ENCODE measurements at places on chromosomes 3 and 15.

DNA sequence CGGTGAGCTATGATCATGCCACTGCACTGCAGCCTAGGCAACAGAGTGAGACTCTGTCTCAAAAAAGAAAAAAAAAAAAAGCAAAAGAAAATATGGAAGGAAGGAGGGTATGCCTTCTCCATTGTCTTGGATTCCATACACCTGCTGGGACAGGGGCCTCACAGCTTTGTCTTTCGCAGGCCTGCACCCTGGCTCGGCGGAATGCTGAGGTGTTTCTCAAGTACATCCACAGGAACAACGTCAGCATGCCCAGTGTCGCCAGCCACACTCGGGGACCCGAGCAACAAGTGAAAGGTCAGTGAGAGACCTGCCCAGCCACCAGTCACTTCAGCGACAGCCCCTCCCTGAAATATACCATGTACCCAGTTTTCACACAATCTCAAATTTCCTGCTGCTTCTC lies 288.5 kb upstream of the UMPS start:
- no peak for ATAC-seq

DNA sequence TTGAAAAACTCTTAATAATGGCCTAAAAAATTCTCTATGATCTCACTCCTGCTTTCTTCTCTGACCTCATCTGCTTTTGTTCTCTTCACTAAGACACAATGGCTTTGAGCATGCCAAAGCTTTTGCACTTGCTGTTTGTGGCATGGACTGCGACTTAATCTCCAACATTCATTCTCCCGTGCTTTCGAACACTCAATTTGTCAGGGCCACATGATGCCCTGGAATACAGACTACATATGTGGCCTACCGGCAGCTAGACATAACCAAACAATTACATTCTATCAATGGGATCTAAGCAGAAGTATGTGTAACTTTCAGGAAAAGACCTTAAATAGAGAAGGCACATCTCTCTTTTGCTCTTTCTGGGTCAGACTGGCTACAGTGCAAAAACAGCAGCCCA lies 506.5 kb downstream of the MAGI1 start:
- no peak for ATAC-seq

GRCh38 chr3:12300137-12300536 lies 11.3 kb downstream of the PPARG start:
- ATAC-seq, result peak; percentile 25

DNA sequence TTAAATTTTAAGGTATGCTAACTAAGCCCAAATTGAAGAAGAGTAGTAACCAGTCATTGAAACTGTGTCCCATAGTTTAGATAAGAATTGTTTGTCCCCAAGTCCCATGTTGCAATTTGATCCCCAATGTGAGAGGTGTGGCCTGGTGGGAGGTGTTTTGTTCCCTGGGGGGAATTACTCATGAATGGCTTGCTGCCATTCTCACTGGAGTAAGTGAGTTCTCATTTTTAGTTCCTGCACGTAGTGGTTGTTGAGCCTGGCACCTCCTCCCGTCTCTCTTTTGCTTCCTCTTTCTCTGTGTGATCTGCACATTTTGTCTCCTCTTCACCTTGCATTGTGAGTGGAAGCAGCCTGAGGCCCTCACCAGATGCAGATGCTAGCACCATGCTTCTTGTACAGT lies 1271.0 kb downstream of the NSUN3 start:
- ATAC-seq, result no peak

- no peak for ATAC-seq
These were observed 675 bp upstream of the CYP11A1 start for GRCh38 chr15:74368121-74368520.

DNA sequence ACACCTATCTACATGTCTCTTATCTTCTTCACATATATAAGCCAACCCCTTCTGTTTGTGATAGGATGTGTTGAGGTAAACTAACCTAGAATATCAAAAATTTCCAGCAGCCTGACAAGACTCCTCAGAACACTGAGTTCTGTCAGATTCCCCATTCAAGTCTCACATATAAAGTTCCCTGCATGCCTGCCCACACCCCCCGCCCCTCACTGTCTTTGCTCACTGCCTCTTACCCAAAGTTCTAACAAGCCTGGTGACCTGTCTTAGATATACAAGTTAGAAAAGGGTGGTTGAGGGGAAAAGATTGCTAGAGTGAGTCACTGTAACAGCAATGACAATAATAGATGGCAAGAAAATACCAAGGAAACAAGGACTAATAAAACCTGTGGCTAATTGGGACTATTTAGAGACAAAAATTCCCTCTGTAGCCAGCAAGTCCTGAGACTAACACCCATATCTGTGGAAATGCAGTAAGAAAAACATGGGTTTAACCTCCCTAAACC lies 40.1 kb downstream of the FBXO22 start:
- no peak for ATAC-seq

DNA sequence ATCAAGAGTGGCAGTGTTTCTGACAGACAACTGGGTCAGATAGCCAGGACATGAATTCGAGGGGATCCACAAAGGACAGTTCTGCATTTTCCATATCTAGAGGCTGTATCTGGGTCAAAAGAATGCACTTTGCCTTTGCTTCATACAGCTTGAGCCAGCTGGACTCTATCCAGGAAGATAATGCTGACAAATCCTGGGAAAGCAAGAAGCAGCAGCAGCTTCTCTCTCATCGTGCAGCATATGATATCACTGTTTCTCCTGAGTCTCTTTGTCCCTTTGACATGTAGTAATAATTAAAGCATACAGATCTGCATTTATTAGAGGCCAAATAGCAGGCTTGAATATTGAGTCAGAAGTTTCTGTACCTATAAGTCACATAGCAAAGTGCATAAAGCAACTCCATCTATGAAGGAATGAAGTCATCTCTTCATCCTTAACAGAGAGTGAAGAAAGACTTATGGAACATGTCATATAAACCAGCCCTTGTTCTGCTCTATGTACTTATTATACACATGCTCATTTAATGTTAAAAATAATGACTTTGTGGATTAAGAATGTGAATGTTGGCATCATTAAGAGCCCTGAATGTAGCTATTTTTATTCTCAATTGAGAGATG lies 236.8 kb upstream of the GBE1 start:
- no peak for ATAC-seq

DNA sequence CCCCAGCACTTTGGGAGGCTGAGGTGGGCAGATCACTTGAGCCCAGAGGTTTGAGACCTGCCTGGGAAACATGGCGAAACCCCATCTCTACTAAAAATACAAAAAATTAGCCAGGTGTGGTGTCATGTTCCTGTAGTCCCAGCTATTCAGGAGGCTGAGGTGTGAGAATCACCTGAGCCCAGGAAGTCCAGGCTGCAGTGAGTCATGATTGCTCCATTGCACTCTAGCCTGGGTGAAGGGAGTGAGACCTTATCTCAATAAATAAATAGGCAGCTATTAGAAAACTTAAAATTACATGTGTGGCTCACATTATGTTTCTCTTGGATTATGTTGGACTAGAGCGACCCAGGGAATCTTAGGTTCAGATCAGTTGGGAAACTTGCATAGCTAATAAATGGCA lies 69.7 kb downstream of the RPLP1 start:
- ATAC-seq, result no peak

GRCh38 chr3:75768303-75769017 lies 16.9 kb downstream of the ZNF717 start:
- ATAC-seq, result no peak

GRCh38 chr3:191328962-191329653 lies at the start of gene CCDC50:
Gene CCDC50 (plus strand): TSS chr3:191329394. CDS start chr3:191329675, 281 bp downstream.
- peak; percentile 88 for ATAC-seq

- no peak for ATAC-seq
These were observed 3.1 kb upstream of the RAD54L2 start for GRCh38 chr3:51535146-51536019.

DNA sequence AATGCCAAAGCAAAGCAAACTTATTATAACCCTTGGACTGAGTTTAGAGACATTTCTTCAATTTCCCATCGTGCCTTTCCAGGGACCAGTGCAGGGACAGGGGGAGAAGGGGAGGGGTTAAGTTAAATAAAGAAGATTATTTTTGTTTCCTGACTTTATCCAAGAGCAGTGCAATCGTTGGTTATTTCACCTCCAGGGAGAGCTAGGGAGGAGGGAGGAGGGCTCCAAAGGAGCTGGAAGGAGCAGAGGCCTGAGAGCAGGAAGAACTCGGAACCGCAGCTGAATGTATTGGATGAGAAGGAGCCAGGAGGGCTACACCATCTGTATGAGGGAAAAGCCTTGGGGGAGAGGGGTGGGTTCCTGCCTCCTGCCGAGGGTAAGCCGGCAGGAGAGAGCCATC lies 20.7 kb downstream of the HAPLN3 start:
- no peak for ATAC-seq

DNA sequence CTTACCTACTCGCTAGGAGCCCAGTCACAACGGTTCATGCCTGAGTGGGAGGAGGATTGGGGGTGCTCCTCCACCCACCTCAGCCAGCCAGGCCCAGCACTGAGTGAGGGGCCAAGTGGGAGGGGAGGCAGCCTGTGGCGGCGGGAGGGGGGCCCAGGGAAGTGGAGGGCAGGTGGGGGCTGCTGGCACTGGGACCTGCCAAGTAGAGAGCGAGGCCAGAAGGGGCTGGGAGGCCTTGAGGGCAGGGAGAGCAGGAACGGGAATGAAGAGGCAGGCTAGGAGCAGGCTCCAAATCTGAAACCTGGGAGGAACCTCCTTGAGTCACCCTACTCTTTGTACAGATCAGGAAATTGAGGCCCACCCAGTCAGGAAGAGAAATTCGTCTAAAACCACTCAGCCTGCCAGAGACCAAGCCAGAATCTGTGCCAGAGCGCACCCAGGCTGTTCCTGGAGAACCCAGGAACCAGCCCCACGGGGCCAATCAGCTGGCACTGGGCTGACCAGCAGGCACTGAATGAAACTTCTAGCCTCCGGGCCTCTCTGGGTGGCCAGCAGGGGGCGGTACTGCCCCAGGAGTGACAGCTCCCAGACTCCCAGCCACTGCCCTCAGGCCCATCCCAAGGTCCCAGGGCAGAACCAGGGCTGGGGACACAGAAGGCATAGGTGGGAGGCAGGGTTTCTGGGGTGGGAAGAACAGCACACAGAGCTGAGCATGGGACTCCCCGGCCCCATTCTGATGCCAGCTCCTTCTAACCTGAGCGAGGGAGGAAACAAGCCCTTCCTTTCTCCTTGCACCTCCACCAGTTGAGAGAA lies 14.8 kb upstream of the CYP11A1 start:
- peak; percentile 67 for ATAC-seq

- ATAC-seq, result no peak
These were observed 73.3 kb downstream of the ATP13A4 start for GRCh38 chr3:193481436-193481835.

DNA sequence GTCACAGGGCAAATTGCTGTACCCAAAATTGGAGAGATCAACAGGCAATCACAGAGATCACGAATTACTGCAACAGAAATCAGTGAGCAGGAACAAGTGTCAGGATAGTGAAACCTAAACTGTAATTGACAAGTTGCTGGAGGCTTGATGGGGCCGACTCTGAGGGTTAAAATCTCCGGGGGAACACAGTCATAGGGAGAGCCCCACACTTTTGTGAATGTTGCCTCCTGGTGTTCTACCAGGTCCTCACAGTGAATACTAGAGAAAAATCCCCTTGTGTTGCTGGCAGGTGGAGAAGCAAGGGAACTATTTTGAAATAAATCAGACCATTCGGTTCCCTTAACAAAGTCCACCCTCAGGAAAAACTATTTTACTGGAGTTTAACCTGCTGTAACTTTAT lies 697.5 kb upstream of the CBLB start:
- ATAC-seq, result no peak

GRCh38 chr3:37114251-37115145 lies 59.9 kb downstream of the LRRFIP2 start:
- ATAC-seq, result no peak

- no peak for ATAC-seq
These were observed 8.8 kb upstream of the EXOG start for GRCh38 chr3:38487323-38487722.

GRCh38 chr3:17584066-17584465 lies 158.4 kb downstream of the TBC1D5 start:
- ATAC-seq, result no peak

- ATAC-seq, result peak; percentile 33
These were observed 397.6 kb downstream of the FOXP1 start for GRCh38 chr3:71185733-71186455.

DNA sequence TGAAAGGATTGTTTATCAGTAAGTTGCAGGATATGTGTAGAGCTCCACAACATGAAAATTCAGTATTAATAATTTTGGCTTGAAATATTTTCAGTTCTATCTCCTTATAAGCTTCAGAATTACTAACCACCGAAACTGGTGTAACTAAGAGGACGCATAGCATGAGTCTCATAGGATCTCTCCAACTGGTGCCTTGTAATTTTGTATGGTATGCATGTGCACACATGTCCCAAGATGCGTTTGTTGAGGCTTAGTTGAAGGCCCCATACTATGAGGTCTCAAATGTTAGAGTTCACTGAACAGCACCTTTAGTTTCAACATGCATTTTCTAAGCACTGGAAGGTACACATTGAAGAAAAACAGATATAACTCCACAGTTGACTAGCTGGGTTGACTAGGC lies 195.4 kb downstream of the TP63 start:
- peak; percentile 19 for ATAC-seq

GRCh38 chr3:186418671-186419145 lies 56.7 kb upstream of the DGKG start:
- ATAC-seq, result no peak

DNA sequence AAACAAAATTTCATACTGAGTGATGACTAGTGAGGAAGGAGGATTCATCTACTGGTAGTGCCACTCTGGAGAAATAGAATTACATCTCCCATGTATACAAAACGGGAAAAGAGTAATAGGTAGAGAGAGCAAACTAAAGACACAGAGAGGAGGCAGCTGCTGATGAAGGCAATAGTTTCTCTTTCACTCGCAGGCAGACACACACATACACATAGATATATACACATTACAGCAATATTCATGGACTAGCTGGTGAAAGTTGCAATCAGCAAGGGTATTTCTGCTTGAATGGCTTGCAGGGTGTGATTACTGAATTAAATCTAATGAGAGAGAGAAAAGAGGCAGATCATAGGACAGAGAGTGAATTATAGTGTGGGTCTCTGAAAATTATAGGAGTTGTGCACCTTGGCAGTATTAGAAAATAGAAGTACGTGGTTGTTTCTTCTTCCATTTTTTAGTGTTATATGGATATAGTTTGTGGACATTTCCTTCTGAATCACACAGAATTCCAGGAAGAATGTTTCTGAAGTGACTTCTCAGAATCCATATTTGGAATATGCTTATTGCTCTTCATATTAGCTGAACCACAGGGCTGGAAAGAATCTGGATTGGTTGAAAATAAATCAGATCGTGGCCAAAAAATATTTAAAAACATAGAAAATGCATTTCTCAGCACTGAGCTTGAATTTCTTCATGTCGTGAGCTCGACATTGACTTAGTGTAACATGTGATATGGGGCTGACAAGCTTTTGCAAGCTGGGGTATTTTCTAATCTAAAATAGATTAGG lies 991.2 kb downstream of the TUSC7 start:
- no peak for ATAC-seq

- ATAC-seq, result no peak
These were observed 73.5 kb downstream of the PEAK1 start for GRCh38 chr15:77346245-77347036.

DNA sequence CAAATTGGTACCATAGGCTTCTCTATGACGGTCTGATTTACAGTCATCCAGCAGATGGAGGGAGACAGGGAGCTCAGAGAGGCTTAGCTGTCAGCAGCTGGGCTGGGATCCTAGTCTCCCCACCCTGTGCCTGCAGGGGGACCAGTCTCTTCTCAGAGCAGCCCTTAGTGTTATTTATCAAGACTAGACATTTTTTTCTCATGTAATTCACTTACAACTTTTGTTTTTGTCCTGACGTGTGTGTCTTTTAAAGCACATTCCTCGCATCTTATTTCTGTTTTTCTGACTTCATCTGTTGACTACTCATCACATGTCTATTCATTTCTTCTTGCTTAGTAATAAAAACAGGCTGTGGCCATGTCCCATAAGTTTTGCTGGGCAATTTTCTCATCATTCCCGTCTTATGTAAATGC lies 116.1 kb downstream of the KLF13 start:
- ATAC-seq, result peak; percentile 26

Measured in esophagus mucosa (tissue), 1 donor.